CD4-positive, alpha-beta T cell treated with Interleukin-6 at 100 ng/mL for 8 hours (primary cell): ENCODE measurements at places on chromosomes 3 and 15.

GRCh38 chr3:143348486-143349327 is 229.1 kb downstream of the CHST2 start:
- peak; percentile 7 for DNase-seq

DNA sequence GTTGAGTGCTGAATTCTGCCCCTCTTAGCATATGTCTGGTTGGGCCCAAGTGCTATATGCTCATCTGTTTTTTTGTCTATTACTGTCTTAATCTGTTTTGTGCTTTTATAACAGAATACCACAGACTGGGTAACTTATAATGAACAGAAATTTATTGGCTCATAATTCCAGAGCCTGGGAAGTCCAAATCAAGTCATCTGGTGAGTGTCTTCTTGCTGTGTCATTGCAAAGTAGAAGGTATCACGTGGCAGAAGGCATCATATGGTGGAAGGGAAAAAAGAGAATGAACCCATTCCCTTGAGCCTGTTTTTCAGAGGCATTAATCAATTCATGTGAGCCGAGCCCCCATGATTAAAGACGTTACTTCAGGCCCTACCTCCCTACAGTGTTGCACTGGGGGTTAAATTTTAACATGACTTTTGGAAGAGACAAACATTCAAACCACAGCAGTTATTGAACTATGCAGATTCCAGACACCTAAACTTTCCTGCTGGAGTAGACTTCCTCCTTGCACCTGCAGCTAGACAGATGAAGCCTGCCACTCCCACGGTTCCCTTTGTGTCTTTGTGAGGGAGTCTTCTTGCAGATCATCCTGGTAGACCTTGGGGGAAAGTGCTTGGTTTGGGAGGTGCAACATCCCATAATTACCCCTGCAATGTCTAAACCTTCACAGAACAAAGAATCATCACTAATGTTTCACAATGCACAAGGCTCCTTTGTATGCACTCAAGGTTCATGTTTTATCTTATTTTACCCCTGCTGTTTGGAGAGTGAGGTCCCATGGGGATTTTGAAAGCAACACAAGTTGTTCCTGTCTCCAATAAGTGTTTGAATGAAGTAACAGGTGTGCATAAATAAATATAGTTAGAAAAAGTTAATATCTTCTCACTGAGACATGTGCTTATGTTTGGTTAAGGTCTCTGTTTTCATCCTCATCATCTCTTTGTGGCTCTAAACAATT is 64.7 kb upstream of the XCR1 start:
- no peak for DNase-seq

GRCh38 chr15:68875377-68876116 is 54.8 kb upstream of the SPESP1 start:
- peak; percentile 86 for DNase-seq

DNA sequence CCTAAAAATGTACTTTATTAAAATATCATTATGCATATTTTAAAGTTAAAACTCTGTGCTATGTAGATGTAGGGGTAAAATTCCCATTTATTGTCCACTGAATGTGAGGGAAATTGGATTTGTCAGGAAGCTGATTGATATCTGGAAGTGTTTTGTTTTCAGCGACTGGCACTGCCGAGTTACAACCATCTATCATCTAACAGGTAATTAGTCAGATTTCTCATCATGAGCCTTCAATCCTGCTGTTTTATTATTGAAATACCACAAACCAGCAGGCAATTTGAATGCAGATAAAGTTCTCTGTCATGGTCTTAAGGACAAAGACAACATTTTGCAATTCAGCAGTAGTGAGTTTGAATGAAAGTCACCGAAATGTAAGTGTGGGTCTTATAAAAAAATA is 40.5 kb downstream of the ZIC1 start:
- no peak for DNase-seq

DNA sequence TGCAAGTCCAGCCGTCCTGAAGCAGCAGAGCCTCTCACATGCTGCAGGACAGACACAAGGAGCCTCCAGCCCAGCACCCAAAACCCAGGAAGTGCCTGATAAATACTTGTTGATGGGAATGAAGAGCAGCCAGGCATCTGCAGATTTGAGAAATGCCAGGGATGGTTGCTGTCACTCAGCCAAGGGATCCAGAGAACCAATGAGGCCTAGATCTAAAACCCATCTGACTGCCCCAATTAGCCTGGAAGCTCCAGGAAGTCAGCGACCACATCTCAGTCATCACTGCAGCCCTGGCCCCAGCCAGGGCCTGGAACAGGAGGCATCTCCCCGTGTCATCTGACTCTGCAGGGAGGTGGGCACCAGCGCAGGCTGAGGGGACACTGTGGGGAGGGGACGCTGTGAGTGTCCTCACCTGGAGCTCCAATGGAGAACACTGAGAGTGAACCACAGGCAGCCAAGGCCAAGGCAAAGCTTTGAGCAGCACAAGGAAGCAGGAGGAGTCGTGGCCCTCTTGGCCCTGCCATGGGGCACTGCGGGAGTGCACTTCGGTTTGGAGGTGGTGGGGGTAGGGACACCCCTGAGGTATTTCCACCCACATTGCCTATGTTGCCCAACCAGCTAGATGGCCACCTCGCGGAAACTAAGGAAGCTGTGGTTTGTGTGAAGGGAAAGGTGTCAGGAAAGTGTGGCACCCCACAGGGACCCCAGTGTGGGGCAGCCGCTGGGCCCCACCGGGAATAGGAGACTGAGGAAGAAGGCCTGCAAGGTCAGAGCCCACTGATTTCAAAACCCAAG is 229.5 kb downstream of the VPS13C start:
- DNase-seq: no peak

DNA sequence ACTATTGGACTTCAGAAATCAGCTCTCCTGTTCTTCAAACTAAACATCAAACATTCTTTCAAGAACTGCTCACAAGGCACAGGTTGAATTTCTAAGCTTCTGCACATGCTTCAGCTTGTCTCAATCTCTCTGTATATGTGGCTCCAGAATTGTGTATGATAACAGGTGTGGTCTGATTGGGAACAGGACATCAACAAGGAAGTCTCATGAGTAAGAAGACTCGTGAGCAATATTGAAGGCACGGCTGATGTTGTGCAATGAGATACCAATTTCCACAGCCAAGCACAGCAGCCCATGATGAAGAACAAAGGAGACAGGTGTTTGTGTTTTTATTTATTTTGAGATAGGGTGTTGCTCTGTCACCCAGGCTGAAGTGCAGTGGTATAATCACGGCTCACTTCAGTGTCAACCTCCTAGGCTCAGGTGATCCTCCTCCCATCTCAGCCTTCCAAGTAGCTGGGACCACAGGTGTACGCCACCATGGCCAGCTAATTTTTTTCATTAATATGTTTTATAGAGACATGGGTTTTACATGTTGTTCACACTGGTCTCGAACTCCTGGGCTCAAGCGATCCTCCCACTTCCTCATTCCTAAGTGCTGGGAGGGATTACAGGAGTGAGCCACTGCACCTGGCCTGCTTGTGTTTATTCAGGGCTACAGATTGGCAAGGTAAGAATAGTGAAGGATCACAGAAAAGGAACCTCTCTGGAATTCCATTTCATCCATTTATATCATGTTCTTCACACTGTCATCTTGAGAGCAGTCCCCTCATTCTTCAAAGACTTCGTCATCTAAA is 32.2 kb upstream of the ABHD17C start:
- DNase-seq: no peak

GRCh38 chr15:101120987-101121386 is 130.9 kb downstream of the CHSY1 start:
- no peak for DNase-seq

- DNase-seq: no peak
Observed at GRCh38 chr3:12267376-12268030, 21.4 kb upstream of the PPARG start.

DNA sequence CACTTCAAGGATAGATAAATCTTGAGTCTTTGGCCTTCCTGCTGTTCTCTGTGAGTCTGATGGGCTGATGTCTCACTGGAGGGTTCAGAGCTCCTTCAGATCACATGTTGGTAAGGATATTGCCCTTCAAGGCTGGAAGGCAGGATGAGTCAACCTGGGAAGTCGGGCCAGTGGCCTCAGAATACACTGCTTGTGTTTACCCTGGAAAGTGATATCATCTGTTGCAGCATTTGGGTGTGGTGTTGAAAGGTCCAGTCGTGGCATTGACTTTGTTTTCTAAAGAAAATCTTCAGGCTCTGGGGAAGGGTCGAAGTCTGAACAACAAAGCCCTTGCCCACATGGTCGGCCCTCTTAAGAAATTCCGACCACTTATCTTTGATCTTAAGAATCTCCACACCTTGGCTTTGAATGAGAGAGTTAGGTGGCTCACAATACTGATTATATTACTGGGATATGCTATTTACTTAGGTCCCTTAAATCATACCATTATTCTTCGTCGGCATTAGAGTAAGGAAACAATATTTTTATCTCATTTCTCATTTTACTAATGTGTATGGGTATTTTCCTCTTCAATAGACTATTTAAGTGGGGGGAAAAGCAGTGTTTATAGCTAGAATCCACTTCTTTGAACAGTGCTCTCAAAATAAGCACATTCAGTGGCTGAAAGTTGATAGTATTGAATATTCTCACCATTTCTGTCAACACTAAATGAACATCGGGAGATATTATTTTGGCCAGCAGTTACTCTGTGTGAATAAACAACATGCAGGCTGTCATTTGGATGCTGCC is 303.9 kb upstream of the RASGRP1 start:
- no peak for DNase-seq

GRCh38 chr3:25287291-25287884 is 140.7 kb upstream of the RARB start:
- no peak for DNase-seq

GRCh38 chr15:66838202-66838601 is 136.2 kb downstream of the SMAD6 start:
- no peak for DNase-seq

DNA sequence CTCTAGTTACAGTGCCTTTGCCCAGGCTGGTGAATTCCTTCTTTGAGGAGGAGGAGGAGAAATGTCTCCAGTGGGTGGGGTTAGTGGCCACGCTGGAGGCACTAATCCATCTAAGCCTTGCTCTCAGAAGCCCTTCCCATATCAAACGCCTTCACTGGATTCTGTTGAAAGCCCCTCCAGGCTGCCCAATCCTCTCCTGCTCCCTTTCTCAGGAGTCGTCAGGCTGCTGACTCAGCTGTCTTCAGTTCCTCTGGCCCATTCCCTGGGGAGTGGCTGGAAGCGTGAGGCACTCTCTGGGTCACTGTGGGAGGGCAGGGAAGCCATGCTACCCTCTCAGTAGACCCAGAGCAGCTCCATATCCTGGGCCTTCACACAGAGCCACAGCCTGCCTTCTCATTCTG is 2.7 kb downstream of the AP2M1 start:
- no peak for DNase-seq

DNA sequence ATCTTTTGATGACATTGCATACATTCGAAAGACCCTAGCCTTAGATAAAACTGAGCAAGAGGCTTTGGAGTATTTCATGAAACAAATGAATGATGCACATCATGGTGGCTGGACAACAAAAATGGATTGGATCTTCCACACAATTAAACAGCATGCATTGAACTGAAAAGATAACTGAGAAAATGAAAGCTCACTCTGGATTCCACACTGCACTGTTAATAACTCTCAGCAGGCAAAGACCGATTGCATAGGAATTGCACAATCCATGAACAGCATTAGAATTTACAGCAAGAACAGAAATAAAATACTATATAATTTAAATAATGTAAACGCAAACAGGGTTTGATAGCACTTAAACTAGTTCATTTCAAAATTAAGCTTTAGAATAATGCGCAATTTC is 16.7 kb downstream of the KCNMB3 start:
- no peak for DNase-seq

DNA sequence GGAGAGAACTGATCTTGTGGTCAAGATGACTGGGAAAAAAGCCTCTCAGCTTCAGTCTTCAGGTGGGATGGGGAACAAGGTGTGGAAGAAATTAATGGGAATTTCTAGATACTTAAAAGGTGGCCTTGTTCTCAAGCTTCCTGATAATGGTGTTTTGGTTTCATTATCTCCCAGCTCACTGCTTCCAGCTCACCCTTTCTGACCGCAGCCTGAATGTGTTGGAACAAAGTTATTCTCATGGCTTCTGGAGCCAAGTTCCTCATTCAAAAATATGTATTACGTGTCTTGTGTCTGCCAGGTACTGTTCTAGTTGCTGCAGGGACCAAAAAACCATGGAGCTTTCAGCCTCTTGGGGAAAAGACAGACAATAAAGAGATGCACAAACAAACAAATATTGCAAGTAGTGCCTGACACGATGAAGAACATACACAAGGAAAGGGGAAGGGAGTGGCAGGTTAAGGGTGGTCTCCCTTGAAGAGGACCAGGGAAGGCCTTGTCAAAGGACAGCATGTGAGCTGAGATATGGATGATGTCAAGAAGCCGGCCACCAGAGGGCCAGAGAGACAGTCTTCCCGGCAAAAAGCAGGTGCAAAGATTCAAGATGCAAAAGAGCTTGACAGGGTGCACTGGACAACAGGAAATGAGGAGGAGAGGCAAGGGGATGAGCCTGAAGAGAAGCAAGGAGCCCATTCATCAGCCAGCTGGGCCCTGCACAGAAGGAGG is 35.5 kb downstream of the ARRDC4 start:
- DNase-seq: no peak

DNA sequence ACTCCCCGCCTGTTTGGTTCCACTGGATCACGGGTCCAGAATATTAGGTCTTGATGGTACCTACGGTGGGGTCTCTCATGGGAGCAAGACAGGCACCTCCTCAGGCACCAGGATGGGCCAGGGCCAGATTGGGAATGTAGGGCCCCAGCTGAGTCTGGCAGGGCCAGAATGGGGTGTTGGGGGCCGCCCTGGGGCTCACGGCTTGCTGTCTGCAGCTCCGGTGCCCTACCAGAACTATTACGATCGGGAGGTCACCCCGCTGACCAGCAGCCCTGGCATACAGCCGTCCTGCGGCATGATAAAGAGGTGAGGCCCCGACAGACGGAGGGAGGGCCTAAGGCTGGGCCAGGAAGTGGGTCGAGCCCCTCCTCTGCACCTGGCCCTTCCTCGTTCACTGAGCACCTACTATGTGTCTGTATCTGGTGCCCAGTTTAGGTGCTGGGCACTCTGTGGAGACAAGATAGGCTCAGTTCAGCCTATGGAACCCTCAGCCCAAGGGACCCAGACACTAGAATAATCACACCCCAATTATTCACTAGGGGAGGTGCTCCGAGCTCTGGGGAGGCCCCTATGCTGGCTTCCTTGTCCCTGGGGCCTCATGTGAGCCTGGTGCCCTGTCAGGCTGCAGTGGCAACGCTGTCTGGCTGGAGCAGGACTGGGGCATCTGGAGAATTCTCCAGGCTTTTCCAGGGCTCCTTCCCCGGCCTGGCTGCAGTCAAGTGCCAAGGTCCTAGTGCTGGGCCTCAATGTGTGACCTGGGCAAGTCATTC is 37.9 kb downstream of the PSTPIP1 start:
- no peak for DNase-seq

- no peak for DNase-seq
Observed at GRCh38 chr3:115657168-115657567, 33.9 kb downstream of the GAP43 start.

DNA sequence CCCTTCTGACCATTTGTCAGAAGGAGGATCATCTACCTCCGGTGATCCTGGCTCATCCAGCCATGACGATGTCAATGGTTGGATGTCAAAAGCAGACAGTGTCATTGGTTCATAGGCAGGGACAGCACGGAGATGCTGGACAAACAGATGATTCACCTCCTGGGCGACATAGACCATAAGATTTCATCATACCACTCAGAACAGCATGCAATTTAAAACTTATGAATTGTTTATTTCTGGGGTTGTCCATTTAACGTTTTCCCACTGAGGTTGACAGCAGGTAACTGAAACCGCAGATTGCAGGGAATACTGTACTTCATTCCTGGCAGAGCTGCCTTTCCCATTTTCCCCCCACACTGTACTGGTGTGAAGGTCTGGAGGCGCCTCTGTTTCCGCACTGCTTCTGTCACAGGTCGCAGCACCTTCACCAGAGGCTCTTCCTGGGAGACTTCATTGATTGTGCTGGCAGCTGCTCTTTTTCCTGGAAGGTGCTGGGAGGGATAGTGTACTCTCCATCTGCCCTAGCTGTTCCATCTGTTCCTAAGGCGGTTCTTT is 32.5 kb upstream of the TMOD3 start:
- DNase-seq: no peak
